ENCODE measurements at places on chromosomes 2 and 18. TPM values are rescaled to one million over a fixed set of nuclear protein-coding genes. Genes with fewer than 3 reads are reported as not detected.

GRCh38 chr2:112690853-112691401, 29.9 kb upstream of the NT5DC4 start:
- DNase-seq = peak; percentile 91

- DNase-seq = no peak
These were observed 147.0 kb downstream of the MBD5 start for GRCh38 chr2:148167855-148168254.

DNA sequence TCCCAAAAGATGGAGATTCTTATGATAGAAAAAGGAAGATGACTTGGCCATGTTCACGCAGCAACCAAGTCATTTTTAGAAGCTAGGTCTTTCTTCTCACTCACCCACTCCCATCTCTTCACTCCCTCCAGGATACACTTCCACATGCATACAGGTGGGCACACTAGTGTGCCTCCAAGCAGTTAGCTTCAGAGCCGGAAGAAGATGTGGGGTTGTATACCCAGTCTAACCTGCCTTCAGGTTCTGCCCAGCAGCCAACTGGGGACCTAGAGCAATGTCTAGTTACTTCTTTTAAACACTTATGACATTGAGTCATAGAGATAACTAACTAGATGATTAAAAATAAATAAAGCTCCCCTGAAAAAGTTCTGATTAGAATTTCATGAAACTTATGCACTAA, 21.8 kb upstream of the TANK start:
- DNase-seq = no peak

DNA sequence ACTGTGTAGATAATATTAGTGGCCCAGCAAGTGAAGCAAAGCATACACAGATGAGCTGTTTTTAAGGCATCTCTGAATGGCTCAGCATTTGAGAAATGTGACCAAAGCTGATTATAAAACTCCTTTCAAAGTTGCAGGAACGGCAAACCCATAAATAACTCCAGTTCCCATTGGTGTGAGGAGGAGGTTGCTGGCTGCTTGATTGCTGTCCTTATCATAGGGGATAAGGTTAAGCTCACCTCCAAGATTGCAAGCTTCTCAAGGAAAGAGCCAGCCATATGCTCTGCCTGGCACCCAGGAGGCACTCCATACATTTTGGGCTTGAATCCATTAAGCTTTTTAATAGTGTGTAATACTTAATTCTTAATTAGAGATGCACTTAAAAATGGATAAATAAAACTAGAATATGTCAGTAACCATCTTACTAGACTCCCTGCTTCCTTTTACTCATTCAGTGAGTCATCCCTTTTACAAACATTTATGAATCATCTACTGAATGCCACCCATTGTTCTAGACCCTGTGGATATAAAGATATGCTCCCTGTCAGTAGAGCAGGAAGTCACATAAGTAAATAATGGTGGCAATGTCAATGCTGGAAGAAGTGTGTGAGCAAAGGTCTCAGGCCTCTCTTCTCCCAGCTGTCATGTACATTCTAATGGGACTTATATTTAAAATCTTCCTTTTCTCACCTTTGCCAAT, 99.3 kb downstream of the SPATS2L start:
- DNase-seq = no peak

The C2orf80 gene
- total RNA-seq = not detected
